ENCODE measurements at places on chromosomes 5 and 9.

GRCh38 chr9:38641985-38642864 is 21.8 kb upstream of the ANKRD18A start:
- no peak for DNase-seq

DNA sequence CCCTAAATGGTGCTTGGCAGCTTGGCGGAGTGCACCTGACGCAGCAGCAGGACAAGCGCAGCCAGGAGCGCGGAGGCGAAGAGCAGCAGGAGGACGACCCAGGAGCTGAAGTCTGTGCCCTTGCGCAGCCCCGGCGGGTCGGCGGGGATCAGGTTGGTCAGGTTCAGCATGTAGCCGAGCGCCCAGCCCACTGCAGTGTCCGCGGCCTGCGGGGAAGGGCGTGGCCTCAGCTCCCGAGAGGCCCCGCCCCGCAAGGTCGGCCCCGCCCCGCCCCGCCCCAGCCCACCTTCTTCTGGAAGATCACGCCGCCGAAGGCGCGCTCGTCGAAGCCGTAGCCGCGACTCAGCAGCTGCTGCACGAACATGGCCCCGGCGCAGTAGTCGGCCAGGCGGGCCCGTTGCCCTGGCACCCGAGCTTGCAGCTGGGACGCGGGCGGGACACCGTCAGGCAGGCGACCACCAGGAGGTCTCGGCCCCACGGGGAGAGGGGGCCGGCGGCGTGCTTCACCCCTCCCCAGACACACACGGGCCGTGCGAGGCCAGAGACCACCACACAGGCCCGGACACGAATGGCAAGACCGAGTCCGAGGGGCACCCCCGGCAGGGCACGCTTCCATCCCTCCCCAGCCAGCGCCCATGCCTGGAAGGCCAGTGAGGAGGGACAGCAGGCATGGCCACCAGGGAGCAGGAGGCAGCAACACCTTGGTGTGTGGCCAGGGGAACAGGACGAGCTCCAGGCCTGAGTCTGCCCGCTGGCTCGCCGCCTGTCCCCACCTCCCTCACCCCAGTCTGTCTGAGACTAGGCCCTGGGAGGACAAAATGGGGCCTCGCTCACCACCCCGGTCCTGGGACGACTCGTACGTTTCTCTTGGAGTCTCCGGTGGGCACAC is 2.9 kb upstream of the NPDC1 start:
- no peak for DNase-seq

DNA sequence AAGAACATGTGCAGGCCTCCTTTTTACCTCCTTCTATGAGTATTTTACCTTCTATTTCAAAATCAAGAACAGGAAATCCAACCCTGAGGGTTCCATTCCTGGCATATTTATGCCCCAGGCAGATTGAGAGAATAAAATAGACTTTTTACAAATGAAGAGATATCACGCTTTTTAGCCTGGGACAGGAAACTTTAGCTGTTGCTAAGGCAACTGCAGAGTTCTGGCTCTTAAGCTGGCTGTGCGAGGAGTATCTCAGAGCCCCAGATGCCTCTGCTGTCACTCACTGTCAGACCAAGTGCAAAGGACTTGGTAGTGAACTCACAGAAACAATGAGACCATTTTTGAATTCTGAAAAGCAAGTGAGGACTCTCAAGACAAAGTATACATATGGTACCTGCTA is 69.5 kb upstream of the HSPB3 start:
- DNase-seq, result no peak

DNA sequence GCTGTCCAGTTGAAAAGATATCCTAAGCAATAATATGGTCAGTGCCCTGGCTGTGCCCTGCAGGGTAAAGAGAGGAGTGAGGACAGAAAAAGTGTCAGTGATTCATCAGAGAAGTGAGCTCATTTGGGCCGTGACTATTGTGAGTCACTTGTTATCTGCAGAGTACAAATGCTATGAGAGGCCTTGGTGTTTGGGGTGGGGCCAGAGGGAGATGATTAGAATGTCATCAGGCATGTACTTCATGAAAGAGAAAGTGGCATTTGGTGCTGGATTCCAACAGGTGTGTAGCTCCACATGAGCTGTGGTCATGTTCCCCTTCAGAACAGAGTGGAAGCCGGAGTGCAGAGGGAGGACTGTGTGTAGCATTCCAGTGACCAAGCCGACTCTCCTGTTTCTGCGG is 174.1 kb downstream of the KDM4C start:
- peak; percentile 80 for DNase-seq

DNA sequence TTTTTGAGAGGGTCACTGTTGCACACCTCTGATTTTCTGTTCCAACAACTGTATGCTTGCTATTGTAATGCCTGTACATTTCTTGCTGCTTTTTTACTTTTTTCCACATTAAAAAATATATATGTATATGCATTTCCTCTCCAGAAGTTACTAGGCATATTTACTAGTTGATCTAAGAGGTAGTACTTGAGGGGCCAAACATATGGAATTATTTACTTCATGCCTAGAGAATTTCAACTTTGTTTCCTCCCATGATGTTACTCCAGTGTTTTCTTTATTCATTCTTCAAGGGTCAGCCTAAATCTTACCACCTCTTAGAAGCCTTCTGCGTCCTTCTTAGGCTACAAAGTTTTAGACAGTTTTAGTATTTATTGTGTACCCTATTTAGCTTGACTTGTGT is 122.7 kb downstream of the NMUR2 start:
- no peak for DNase-seq

DNA sequence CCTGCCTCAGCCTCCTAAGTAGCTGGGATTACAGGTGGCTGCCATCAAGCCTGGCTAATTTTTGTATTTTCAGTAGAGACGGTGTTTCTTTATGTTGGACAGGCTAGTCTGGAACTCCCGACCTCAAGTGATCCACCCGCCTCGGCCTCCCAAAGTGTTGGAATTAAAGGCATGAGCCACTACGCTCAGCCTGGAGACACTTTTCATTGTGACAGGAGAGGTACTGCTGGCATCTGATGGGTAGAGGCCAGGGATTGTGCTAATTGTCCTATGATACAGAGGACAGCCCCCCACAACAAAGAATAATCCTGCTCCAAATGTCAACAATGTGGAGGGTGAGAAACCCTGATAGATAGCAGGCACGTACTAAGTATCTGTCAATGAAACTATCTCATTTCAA is 91.3 kb upstream of the SLC25A48 start:
- no peak for DNase-seq

DNA sequence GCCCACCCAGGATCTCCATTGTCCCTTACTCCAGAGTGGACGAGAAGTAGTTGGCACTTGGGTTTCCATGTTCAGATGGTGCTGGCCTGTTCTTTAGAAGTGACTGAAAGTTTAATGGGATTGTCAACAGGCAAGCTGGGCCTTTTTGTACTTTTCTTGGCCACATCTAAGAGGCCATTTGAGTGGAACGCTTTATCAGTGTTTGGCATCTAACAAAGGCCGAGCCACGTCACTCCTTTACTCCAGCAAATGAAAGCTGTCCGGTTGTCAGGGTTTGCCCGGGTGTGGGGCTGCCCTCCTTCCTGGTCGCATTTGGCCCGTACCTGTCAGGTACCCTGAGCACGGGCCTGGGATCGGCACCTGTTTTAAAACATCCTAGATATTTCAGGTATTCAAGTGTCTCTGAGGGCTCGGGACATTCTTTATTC is 71.5 kb downstream of the RCL1 start:
- DNase-seq, result no peak

All from AG20443 (cell line).